ENCODE measurements at places on chromosomes 3 and 15. TPM values are rescaled to one million over a fixed set of nuclear protein-coding genes. Genes with fewer than 3 reads are reported as not detected.

MESP2 gene
- total RNA-seq: not detected

NR1I2 gene
- 0.46 TPM for total RNA-seq

POPDC2 gene
- total RNA-seq: 3.1 TPM

LCTL gene
- total RNA-seq: not detected

NRG4 gene
- 1.7 TPM for total RNA-seq

SYNPR gene
- not detected for total RNA-seq

CAMK2N2 gene
- total RNA-seq: 0.44 TPM

KIF7 gene
- total RNA-seq: 1.5 TPM

SEC11A gene
- 160 TPM for total RNA-seq

DNASE1L3 gene
- 7.1 TPM for total RNA-seq

SOX2 gene
- 0.57 TPM for total RNA-seq

ISLR gene
- total RNA-seq: 11.5 TPM

REC114 gene
- not detected for total RNA-seq

DNA sequence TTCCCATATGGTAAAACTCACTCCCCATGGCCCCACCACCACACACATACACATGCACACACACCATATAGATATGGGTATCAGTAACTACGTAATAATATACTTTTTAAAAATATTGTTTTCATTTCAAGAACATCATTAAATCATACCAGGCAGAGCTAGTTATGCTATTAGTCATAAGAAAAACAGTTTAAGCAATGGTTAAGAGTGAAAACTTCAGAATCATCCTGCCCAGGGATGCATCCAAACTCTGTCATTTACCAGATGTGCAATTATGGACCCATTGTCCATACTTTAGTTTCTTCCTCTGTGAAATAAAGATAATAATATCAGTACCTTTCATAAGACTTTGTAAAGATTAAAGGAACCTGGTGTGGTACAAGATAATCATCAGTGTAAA is 608.3 kb downstream of the RBMS3 start:
- DNase-seq: no peak

- DNase-seq: peak; percentile 63
These were observed 495 bp downstream of the CDC25A start for GRCh38 chr3:48187579-48188265.

- no peak for DNase-seq
These were observed 214.3 kb upstream of the FEZF2 start for GRCh38 chr3:62587579-62588031.

GRCh38 chr15:51198701-51199232 is 104.1 kb upstream of the TNFAIP8L3 start:
- DNase-seq: no peak

GRCh38 chr3:154227531-154227930 is 96.8 kb downstream of the DHX36 start:
- DNase-seq: no peak

DNA sequence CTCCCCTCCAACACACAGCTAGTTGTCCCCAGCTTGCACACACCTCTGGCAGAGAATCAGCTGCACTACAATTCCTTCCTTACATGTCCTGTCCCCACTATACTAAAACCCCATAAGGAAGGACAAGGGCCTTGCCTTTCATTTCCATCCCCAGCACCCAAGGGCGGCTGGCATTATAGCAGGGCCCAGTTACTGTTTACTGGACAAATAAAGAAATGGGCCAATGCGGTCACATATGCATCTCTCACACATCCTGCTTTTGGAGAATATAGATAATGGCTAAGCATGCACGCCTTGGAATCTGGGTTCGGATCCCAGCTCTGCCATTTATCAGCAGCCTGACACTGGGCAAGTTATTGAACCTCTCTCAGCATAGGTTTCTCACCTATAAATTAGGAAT is 99.1 kb downstream of the DAPK2 start:
- no peak for DNase-seq

- DNase-seq: no peak
These were observed 95.6 kb downstream of the RFX7 start for GRCh38 chr15:56148064-56148463.

GRCh38 chr3:101675709-101676215 is 1.2 kb downstream of the ZBTB11 start:
- peak; percentile 31 for DNase-seq

DNA sequence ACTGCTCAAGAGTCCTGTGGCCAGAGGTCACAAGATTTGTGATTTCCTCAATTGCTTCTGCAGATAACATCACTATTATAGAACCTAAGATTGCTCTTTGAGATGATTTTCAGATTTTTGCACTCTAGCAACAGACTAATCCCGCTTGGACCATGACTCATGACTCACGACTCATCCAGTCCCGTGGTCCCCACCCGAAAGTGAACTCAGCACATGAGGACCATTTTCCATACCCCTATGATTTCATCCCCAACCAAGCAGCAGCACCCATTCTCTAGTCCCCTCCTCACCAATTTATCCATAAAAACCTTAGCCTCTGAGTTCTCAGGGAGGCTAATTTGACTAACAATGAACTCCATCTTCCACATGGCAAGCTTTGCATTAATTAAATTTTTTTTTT is 106.3 kb upstream of the ALCAM start:
- DNase-seq: no peak

GRCh38 chr15:79373728-79374127 is 58.4 kb upstream of the MINAR1 start:
- no peak for DNase-seq

DNA sequence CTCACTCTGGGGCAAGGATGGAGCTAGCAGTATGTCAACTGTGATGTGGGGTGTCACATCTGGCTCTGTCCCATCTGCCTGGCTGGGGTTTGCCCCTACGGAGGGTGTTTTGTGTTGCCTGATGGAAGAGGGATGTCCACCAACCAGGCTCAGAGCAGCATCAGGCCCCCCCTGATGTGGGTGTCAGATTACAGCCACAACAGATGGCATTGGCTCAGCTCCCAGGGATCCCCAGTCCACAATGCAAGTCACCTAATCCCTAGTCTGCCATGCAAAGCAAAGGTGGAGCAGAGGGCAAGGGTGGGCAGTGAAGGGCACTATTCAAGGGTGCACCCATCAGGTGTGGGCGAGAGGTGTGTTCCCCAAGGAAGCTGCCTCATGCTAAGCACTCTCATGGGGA is 48.9 kb upstream of the AMOTL2 start:
- DNase-seq: no peak

DNA sequence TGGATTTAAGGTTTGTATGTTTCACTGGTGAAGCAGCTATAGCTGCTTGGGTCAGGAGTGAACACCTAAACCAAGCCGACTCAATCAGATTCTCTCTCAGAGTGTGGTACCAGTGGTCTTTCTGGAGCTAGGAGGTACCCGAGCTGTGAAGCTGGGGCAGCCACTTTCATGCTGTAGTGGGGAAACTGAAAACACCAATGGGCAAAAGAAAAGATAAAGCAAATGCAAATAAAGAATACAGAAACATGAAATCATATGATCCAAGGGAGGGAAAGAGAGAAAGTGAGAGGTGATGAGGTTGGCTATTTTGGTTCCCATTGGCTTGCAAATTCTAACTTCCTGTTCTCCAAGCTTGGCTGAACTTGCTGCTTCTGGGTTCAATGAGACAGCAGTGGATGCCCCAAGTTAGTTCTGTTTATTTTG is 212.3 kb upstream of the CFAP20DC start:
- no peak for DNase-seq

DNA sequence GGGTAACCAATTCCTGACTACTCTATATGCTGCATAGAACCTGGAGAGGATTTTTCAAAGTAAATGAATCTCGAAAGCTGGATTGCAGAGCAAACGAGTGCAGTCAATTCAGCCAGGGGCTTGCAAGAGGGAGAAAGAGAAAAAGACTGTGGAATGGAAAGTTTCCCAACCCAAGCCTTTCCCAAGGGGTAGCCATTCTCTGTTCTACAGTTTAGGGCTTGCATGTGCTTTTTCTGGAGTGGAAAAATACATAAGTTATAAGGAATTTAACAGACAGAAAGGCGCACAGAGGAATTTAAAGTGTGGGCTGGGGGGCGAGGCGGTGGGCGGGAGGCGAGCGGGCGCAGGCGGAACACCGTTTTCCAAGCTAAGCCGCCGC is 511 bp upstream of the RARB start:
- DNase-seq: no peak

DNA sequence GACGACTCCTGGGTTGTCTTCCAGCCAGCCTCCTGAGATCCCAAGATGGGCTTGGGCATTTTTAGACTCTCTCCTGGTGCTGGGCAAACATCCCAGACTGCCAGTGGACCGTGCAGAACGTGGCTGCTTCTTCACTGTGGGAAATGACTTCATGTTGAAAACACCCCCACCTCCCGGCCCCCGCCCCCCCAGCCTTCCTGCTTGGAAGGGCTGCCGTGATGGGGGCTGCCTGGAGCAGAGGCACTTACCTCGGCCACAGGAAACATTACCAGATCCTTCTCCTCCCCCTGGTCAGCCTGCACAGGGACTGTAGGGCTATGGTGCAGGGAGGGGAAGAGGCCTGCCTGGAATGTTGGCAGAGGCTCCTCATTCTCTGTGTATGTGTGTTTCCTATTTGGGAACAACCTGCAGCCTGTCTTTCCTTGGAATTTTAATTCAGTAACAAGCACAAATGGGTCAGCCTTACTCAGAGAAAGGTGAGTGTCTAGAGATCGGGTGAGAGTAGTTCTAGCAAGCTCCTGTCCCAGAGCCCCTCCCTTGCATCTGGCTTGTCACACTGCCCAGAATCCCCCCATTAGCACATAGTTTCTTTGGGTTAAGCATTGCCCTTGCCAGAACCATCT is 90.8 kb downstream of the ANP32A start:
- DNase-seq: no peak

DNA sequence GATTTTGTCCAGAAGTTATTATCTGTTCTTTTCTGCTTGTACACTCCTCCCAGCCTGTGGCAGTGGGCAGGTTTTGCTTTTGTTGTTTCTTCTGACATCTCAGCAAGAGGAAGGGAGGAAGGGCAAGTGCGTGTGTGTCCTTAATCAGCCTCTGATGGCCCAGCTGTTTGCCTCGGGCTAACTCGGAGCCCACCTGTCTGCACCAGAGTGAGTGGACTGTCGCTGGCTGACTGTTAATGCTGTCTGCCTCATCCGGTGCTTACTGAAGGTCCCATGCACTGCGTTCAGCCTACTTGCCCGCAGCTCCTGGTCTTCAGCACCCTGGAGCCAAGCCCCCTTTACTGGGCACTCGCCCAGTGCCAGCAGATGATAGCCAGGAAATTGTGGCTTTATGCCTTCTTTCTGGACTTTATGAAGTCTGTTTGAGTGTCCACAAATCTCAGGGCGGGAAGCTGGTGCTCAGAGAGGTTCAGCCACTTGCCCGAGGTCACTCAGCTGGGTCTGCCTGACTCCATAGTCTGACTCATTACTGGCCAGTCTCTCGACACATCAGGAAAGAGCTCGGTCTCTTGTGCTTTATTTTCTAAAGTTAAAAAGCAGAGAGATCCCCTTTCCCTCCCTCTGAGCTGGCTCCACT is 89.5 kb downstream of the CHRNA7 start:
- no peak for DNase-seq

DNA sequence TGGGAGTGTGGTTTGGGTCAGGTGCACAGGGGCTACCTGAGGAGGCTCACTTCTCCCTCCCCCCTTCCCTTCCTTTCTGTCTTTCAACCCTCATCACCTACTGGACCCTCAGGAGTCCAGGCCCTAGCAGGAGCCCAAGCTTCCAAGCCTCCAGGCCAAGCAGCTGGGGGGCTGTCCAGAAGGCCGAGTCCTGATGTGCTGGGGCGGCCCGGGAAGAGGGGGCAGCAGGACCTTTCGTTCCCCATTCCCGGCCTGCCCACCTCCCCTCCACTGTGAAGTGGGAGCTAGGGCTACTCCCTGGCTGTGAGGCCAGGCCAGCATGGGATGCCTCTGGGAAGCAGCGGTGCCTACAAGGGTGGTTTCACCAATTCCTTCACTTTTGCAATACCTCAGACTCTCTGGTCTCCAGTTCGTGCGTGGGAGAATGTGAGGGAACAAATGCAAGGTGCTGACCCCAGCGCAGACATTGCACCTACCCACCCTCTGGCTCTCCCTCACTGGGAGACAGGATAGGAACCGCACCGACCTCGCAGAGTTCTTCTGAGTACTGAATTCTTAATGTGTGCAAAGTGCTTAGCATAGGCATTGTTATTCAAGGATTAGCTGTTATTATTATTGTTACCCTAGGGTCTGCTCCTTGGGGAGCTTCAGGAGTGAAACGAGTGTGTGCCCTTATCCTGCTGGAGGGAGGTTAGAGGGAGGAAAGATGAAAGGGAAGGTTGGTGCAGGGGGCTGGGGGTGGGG is 2.5 kb downstream of the EPHB3 start:
- peak; percentile 46 for DNase-seq

DNA sequence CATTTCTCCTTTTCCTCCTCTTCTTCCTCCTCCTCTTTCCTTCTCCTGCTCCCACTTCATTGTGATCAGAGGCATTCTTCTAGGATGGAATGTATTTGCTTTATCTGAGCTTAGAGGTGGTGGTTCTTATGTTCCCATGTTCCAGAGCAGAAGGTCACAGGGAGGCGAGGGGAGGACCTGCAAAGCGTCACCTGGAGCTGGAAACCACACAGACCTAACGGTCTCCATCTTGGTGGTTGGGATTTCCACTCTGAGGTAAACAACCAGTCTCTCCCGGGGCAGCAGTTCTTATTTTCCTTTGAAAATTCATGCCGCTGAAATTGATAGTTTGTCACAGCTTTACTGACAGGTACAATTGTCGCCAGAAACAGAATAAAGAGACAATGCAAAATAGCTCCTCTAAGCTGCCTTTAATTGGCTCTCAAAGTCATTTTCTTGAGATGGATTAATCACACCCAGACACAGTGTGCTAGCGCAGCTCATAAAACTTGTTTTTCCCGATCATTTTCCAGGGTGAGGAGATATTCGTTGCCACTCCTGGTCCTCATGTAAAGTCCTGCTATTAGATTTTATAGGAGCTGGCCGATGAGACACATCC is 16.9 kb upstream of the AGBL1 start:
- no peak for DNase-seq

- DNase-seq: no peak
These were observed 85.9 kb upstream of the ZBTB20 start for GRCh38 chr3:115233021-115233420.

- no peak for DNase-seq
These were observed 59.9 kb upstream of the DGKG start for GRCh38 chr3:186421946-186422345.

DNA sequence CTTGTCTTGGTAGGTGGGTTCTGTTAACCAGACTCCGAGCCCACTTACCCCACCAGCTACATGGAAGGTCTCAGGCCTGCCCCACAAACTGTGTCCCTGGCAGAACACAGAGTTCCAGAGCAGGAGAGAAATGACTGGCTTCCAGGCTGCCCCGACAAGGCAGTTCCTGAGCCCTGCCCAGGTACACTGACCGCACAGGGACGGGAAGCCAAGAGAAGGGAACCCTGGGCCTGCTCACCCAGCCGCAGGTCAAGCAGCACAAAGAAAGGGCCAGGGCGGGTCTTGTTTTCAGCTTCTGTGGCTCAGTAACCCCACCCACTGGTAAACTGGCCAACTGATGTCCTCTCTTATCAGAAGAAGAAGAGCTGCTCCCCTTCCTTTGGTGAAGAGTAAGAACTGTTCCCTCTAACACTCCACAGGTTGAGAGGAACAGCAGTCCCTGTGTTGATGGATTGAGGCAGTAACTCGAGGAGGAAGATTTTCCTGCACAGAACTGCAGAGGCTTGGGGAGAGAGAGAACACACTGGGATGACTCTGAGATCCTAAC is 68.4 kb downstream of the CRTC3 start:
- DNase-seq: peak; percentile 11
